Activated naive CD4-positive, alpha-beta T cell (primary cell): ENCODE measurements at places on chromosomes 11 and 22.

GRCh38 chr22:22410121-22410520, 98.4 kb downstream of the ZNF280B start:
- DNase-seq, result no peak

DNA sequence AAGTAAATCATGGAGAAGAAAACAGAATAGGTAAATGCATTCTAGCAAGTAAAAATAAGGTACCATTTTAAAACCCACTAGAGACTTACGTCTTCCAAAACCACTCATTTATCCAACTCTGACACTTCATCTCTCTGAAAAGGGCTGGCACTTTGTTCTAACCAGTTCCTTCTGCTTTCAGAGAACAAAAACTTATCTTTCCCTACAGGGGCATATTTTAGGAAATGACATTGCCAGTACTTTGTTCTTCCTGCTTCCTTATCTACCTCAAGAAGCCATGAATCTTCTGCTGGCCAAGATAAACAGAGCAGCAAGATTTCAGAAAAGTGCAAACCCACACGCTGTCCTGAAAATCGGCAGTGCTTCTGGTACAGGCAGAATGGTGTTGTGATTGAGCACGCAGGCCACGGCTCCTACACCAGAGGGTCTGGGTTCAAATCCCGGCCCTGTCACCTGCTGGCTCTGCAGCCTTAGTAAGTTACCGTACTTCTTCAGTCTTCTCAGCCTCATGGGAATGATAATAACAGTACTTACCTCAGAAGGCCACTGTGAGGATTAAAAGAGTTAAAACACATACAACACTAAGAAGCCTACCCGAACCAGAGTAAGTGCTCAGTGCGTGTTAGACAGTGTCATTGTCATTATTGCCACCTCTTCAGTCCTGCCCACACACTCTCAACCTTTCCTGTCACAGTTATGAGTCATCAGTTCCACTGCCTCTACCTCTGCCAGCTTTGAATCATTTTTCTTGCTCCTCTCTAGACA, 11.0 kb downstream of the MPZL3 start:
- no peak for DNase-seq

DNA sequence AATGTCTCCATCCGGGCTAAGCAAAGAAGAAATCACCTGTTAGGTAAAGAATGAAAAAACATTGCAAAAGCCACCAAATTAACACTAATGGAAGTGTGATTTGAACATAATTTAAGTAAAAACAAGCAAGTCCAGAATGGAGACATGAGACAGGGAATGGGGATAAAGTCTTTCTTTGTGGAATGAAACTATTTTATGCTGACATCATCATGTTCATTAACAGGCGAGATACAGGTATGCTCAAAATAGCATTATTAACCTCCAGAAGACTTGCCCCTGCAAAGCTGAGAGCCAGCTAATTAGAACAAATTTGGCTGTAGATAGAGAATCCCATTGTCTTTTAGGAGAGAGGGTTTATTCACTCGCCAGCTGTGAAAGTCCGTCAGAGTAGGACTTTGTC, 4.9 kb upstream of the LARGE1 start:
- no peak for DNase-seq

DNA sequence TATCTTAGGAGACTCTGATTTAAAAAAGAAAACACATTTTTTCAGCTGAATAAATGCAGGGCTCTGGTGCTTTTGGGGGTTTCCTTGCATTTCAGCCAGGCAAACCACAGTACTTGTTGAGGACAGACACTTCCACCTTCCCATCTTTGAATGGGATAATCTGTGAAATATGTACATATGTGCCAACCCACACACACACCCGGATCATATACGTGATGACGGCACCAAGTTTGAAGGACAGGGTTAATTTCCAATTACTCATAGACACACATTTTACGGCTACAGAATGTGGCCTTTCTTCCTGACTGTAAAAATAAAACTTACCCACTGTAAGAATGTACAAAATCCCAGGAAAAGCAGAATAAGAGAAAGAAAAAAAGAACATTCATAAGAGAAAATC, 104.4 kb downstream of the MPPED2 start:
- DNase-seq, result no peak

DNA sequence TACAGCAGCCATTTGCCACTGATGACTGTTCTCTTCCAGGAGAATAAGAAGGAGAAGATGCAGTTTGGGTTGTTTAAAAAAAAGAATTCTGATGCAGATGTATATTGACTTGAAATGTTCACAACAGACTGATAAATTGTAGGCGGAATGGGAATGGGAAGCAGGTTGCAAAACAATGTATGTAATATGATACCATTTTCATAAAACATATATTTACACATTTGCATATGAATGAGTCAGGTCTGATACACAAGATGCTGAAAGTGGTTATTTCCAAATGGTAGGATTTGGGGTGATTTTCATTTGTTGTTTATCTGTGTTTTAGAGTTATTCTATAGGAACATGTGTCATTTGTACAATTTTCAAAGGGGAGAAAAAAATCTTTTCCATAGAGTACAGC, 9.0 kb upstream of the RCN1 start:
- DNase-seq, result no peak

DNA sequence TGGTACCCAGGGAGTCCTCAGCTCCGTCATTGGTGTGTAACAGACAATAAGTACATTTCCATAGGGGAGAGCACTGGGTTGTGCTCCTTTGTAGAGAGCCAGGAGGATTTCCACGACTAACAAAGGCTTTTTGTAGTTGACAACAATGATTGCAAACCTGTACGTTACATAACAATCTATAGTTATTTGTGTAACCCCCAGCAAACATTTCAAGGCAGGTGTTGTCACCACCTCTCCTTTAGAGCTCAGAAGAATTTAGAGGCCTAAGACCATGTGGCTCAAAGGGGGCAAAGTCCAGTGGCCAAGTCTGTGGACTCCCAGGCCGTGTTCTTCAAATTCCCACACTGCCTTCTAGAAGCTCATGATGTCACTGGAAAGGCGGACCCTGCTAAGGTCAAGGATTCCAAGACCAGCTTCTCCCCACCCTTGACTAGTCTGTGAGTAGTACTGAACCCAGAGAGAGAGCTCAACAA, 15.8 kb downstream of the RPL27A start:
- DNase-seq, result no peak

GRCh38 chr11:48056325-48057183, 76.2 kb downstream of the PTPRJ start:
- no peak for DNase-seq

GRCh38 chr11:125071435-125071834, 8.3 kb downstream of the SLC37A2 start:
- DNase-seq, result no peak

GRCh38 chr11:67312187-67313021, 9.1 kb downstream of the SSH3 start:
- DNase-seq, result no peak

- no peak for DNase-seq
Measured at GRCh38 chr11:70788248-70789022, 390.1 kb downstream of the CTTN start.

- DNase-seq, result no peak
Measured at GRCh38 chr11:66720899-66721470, 8.0 kb downstream of the SPTBN2 start.

- no peak for DNase-seq
Measured at GRCh38 chr11:45388472-45388871, 102.3 kb upstream of the SYT13 start.

- DNase-seq, result no peak
Measured at GRCh38 chr11:119236891-119237290, 30.8 kb downstream of the CBL start.

DNA sequence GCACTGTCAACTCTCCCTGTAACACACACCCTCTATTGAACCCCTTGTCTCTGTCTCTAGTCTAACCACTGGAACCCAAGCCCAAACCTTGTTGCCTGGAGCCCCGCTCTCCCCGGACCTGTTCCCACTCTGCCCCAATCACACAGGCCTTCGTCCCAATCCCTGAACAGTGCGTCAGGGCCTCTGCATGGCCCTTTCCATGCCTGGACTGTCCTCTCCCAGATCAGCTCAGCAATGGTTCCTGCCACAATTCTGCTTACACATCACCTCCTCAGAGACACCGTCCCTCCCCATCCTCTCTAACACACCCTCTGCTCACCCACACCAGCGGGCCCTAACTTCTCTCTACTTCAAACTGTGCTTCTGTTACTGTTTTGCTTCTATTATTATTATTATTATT, 1.5 kb downstream of the TREH start:
- no peak for DNase-seq

DNA sequence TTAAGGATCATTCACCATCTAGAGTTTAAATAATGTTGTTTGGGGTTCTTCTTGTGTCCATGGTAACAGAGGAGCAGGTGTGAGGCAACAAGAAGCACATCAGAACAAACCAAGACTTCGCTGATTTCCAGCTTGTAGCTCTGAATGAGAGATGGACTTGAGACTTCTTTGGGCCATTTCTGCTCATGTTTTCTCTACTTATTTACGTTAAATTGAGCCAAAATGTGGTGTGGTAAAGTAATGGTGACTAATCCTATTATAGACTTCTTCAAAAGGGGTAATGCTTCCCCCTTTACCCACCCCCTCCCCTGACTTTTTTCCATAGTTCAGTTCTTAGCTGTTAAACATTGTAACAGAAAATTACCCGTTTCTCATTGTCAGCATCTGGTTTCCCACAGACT, 65.2 kb downstream of the CSTPP1 start:
- no peak for DNase-seq

GRCh38 chr11:83641511-83641910, 355.3 kb upstream of the CCDC90B start:
- no peak for DNase-seq

- no peak for DNase-seq
Measured at GRCh38 chr22:29756341-29756740, 10.5 kb downstream of the ZMAT5 start.

- no peak for DNase-seq
Measured at GRCh38 chr11:60098508-60098907, 10.0 kb downstream of the MS4A2 start.

DNA sequence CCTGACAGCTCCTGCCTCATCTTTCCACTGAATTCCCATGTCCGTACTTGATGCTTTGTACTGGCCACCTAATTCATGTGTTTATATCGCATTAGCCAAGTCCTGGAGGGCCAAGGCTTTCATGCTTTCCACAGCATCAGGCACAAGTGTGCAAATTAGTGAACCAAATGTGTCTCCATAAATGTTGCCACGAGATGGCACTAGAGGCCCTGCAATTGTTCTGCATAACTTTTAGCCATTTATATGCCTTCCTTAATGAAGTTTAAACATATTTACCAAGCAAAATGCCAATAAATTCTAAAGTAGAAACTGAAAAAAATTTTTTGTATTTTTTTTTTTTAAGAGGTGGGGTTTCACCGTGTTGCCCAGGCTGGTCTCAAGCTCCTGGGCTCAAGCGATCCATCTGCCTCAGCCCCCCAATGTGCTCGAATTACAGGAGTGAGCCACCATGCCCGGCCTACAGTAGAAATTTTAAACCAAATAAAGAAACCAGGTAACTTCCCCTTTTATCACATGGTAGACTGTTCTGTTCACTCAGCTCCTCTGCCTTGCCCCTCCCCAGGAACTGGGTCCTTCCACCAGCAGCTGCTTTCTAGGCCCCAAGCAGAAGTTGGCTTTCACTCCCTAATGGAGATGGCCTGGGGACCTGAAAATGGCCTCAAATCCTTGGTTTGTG, 20.8 kb upstream of the IL18BP start:
- DNase-seq, result no peak

DNA sequence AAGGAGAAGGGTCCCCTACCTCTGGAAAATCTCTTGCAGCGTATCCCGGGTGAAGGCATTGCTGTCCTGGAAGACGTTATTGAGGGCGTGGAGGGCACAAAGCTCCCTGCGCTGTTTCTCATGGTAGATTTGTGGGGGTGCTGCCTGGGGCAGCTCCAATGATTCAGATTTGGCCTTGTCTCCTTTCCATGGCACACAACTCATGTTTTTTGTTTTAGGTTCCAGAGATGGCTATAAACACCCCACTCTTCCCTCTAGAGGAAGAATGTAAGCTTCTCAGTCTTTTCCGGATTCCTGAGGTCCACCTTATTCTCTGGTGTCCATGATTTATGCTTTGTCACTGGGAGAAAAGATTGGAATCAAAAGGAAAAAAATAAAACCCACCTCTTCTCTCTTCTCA, 959 bp downstream of the JOSD1 start:
- no peak for DNase-seq

- DNase-seq, result no peak
Measured at GRCh38 chr11:47257517-47258316, at the start of gene NR1H3. NR1H3 (plus strand) TSS chr11:47257996; CDS start chr11:47259217, 1,221 bp downstream.

DNA sequence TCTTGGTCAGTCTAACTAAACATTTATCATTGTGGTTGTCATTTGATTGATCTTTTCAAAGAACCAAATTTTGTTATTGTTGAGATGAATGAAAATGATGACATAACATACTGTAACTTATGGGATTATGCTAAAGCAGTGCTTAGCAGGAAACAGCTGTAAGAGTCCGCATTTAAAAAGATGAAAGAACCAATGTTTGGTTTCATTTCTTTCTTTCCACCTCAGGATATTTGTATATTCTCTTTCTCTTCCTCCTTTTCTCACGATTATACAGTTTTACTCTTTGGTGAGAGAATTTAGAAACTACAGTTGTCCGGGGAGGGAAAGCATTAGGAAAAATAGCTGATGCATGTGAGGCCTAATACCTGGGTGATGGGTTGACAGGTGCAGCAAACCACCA, 23.1 kb downstream of the PIH1D2 start:
- no peak for DNase-seq

DNA sequence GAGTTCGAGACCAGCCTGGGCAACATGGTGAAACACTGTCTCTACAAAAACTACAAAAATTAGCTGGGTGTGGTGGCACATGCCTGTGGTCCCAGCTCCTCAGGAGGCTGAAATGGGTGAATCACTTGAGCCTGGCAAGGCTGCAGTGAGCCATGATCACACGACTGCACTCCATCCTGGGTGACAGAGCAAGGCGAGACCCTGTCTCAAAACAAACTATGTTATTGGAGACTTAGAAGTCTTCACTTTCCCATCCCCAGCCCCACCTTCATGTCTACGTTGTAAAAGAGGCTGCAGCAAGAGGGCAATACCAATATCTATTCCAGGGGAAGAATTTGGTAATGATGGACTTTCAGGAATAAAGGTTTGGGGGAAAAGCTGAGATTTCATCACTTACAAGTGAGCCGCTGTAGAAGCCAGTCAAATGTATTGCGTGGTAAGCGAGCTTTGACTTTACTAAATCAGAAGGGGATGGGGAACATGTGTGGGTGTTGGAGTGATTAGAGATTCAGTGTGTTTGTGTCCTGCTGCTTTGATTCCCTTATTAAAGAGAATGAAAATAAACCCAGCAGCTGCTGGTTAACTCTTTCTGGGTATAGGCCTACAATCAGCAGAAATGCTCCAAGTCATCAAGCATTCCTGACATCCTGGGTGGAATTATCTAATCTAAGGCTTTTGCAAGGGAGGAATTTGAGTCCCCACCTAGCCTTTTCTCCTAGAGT, 53.7 kb downstream of the UBASH3B start:
- DNase-seq, result no peak
